Glutamatergic neuron (in vitro differentiated cells): ENCODE measurements at places on chromosomes 11 and 22. TPM values are rescaled to one million over a fixed set of nuclear protein-coding genes. Genes with fewer than 3 reads are reported as not detected.

Gene GAL3ST3
- total RNA-seq: 2.4 TPM

DNA sequence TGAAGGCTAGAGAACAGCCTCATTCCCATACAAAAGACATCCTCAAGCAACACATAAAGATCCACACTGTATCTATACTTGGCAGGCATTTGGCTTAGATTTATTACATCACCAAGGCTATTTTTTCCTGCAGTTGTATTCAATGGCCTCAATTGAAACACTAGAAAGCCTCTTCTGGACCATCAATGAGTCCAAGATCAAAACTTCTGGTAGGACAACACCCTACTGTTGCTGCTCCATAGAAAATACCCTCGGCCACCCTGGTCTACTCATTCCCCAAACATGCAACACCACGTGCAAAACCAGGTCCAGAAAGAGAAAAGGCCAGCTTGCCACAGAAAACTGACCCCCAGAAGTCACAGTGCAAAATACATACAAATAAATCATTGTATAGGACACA lies 56.9 kb upstream of the CADM1 start:
- DNase-seq: no peak

Gene OR51E2
- not detected for total RNA-seq

DNA sequence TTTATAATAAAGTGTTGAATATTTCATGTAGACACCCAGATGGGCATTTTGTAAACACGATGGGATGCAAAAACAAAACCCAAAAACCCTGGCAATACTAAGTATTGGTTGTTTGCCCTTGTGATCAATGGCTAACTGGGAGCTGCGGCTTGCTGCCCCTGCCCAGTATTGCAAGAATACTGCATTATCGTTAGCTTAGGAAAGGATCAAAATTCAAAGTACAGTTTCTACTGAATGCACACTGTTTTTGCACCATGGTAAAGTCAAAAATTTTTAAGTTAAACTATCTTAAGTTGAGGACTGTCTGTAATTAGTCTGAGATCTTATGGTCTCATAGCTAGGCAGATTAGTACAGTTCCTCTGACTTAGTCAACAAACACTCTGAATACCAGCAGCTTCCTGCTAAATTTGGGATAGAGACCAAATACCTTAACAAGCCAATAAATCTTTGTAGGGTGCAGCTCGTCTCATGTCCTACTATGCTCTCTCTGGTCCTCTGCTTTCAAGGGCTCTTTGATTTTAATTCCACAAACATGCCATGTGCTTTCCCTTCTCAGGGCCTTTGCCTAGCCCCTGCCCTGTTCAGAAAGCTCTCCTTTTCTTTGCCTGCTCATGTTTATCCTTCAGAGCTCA lies 4.0 kb downstream of the CCDC90B start:
- no peak for DNase-seq

Gene CSTPP1
- total RNA-seq: 35.5 TPM
